ENCODE measurements at places on chromosomes 6 and 20. TPM values are rescaled to one million over a fixed set of nuclear protein-coding genes. Genes with fewer than 3 reads are reported as not detected.

Gene CSE1L
- 173 TPM for total RNA-seq

Gene SLC2A10
- 7.5 TPM for total RNA-seq

DNA sequence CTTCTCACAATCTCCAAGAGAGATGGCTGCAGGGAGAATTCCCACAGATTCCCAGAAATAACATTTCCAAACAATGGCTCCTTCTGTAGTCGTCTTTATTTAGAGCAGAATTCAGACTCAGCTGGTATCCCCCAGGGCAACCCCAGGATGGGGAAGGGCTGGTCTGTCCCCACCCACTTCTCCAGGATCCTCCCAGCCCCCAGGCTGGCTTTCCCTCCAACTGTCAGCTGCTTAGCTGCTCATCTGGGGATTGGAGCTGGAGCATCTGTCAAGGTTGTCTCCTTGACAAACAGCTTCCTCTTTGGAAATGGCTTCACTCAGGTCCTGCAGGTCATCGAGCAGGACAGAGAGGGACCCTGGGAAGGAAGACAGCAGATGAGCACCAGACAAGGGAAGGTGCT, 3.5 kb upstream of the PSORS1C2 start:
- DNase-seq: no peak

DNA sequence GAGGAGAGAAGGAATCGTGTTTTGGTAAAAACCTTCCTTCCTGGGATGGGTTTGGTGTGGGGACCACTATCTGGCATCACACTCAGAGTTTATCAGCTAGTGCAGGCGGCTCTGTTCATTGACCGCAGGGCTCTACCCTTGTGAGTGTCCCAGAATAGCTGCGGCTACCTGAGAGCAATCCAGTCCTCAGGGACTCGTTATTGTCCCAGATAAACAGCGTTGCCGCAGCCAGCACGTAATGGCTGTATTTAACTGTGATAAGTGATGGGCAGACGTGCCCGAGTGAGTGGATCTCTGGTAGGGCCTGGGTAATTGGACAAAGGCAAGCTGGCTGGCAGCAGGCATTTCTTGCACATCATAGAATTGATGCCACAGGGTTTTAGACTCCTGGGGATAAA, 163.3 kb downstream of the SOBP start:
- DNase-seq: no peak

DNA sequence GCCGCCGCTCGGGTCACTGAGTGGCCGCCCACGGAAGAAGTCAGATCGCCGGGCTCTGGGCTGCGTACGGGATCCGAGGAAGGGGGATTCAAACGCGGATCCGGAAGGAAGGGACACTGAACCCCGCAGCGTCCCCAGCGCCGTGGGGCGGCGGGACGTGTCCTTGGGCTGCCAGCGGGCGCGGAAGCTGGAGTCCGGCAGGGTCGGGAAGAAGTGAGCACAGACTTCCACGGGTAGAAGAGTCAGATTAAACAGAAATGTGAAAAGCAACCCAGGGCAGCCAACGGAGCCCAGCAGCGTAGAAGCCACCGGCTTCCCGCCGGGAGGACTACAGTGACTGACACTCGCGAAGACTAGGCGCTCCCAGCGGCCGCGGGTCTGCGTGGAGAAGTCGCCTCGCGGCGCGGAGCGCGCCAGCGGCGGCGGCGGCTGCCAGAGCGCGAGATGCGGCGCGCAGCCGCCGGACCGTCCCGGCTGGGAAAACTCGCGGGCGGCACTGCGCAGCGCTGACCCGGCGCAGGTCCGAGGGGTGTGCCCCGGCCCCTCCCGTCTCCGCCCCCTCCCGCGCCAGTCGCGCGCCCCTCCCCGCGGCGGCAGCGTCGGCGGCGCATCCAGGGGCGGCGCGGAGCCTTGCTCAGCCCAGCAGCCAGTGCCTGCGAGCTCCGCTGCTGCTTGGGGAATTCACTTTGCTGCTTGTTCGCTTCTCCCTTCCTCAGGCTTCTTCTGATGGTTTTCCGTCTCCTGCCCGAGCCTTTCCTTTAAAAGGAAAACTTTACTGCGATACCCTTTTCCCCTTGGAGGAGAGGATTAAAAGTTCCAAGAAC, at the start of gene SAMD5:
Gene SAMD5 (plus strand): TSS at position 649 of the 824 bp plus-strand sequence. CDS start 239 bp downstream, outside the sequence.
- DNase-seq: peak; percentile 46

- no peak for DNase-seq
Measured at GRCh38 chr6:24974182-24975171, 38.7 kb upstream of the RIPOR2 start.

DNA sequence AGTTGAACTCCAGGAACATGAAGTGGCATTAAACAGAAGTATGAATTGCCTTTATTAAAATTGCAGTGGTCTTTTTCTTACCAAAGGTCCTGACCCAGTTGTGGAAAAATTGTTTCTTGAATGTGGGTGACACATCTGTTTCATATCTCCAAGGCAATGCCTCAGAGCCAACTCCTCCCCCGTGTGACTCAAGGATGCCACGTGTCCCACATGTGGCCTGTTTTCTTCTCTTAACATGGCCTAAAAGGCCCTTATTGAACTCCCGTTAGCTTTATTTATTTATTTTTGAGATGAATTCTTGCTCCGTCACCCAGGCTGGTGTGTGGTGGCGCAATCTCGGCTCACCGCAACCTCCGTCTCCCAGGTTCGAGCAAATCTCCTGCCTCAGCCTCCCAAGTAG, 128.4 kb upstream of the ESR1 start:
- DNase-seq: no peak

Data from occipital lobe (tissue), 3 donors.